Astrocyte (in vitro differentiated cells and primary cell): ENCODE measurements at places on chromosomes 4 and X. TPM values are rescaled to one million over a fixed set of nuclear protein-coding genes. Genes with fewer than 3 reads are reported as not detected.

DNA sequence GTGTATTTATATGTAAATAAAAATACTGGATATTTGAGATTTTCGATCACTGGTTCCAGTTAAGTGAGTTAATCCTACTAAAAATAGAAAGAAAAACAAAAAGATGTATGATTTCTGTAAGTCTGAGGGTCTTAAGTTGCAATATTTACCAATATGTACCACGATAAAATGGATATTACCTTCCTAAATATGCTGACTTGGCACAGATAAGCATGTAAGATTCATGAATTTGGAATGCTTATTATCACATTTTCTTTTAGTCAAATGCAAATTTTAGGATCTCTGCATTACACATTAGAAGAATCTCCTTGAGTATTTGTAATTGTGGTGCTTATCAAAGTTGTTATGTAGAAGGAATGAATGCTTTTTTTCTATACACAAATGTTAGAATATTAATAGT is 1018.3 kb upstream of the GRID2 start:
- H3K36me3 ChIP-seq, result no peaks in the 10 kb centered on the region
- no peaks in the 10 kb centered on the region for H3K27me3 ChIP-seq
- H3K27ac ChIP-seq, result no peak overlapping the region
- H3K4me1 ChIP-seq, result no peaks in the 10 kb centered on the region

Gene ADH7
- total RNA-seq, result not detected in 2 replicates

DNA sequence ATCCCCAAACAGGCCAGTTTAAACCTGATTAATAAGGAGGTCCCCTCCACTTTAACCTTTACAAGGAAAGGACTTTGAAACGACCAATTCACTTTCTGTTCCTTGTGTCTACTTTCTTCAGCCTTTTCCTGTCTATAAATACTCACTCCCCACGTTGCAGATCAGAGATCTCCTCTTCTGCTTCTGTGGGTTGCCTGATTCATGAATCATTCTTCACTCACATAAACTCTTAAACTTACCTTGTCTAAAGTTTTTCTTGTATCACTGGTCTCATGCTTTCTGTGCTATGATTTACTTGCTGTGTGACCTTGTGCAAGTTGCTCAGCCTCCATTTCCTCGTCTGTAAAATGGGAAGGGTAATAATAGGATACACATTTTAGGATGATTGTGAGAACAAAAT is 236.1 kb downstream of the QDPR start:
- no peaks in the 10 kb centered on the region for H3K36me3 ChIP-seq
- H3K27ac ChIP-seq, result no peak overlapping the region
- H3K4me1 ChIP-seq, result peaks cover 10% of the 10 kb centered on the region
- DNase-seq, result peak; percentile 50

Gene PCDH19
- 11.6 and 14.9 TPM in 2 replicates for total RNA-seq

- H3K27me3 ChIP-seq, result no peaks in the 10 kb centered on the region
- no peak for DNase-seq
- H3K4me3 ChIP-seq, result no peak overlapping the region
- no peak overlapping the region for H3K27ac ChIP-seq
- no peaks in the 10 kb centered on the region for H3K36me3 ChIP-seq
- no peaks in the 10 kb centered on the region for H3K4me1 ChIP-seq
Measured at GRCh38 chr4:164659765-164660164, 94.2 kb upstream of the SMIM31 start.

GRCh38 chr4:173835903-173836302 is 305.9 kb upstream of the HAND2 start:
- no peaks in the 10 kb centered on the region for H3K4me1 ChIP-seq
- H3K36me3 ChIP-seq, result no peaks in the 10 kb centered on the region
- no peak overlapping the region for H3K27ac ChIP-seq
- H3K4me3 ChIP-seq, result no peak overlapping the region
- DNase-seq, result peak; percentile 48
- no peaks in the 10 kb centered on the region for H3K27me3 ChIP-seq

GRCh38 chr4:172412851-172413580 is 599.8 kb downstream of the GALNTL6 start:
- H3K36me3 ChIP-seq, result no peaks in the 10 kb centered on the region
- no peaks in the 10 kb centered on the region for H3K4me1 ChIP-seq
- no peak overlapping the region for H3K27ac ChIP-seq
- H3K27me3 ChIP-seq, result no peaks in the 10 kb centered on the region
- H3K4me3 ChIP-seq, result no peak overlapping the region

DNA sequence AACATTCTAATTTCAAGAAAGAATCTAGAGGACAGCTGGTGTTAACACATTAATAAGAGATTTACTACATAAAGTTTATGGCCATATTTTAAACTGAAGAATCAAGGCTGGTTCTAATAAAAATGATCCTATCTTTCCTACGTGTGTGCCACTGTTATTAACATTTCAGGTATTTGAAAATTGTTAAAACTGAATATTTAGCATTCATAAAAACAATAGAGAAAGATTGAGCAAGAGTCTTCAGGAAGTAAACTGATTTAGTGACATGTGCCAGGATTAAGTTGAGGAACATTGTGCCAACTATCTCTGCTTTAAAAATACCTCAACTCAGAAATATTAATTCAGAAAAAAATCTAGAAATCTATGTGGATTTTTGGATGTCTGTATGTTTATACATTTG is 810.1 kb downstream of the FAT4 start:
- no peak overlapping the region for H3K4me3 ChIP-seq
- H3K27ac ChIP-seq, result no peak overlapping the region
- H3K4me1 ChIP-seq, result no peaks in the 10 kb centered on the region
- H3K36me3 ChIP-seq, result no peaks in the 10 kb centered on the region
- H3K27me3 ChIP-seq, result no peaks in the 10 kb centered on the region

Gene CRMP1
- total RNA-seq, result 59.6 and 67.4 TPM in 2 replicates

Gene CYP2U1
- total RNA-seq, result 6.3 and 7.6 TPM in 2 replicates

Gene MAGEA2
- 6.1 and 7.1 TPM in 2 replicates for total RNA-seq

Gene SPANXD
- total RNA-seq, result not detected in 2 replicates

Gene CSAG3
- 6.4 and 6.6 TPM in 2 replicates for total RNA-seq

DNA sequence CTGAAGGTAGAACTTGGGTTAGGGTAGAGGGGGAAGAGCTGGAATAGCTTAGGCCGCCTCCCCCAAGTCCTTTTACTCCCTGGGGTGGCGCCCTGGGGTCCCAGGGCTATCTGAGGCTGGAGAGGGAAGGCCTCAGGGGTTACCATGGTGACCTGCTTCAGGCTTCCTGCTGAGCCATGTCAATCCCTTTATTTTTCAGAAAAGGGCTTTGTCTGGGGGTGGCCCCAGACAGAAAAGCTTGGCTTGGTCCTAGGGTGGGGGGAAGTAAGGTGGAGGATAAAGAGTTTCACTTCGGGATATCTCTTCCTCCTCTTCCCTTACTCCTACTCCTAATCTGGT is 6.3 kb downstream of the EFNB1 start:
- H3K4me3 ChIP-seq, result no peak overlapping the region
- no peak overlapping the region for H3K27ac ChIP-seq
- no peaks in the 10 kb centered on the region for H3K27me3 ChIP-seq
- no peaks in the 10 kb centered on the region for H3K36me3 ChIP-seq
- DNase-seq, result no peak

Gene GLRA2
- total RNA-seq, result not detected in 2 replicates

Gene SERPINA7
- not detected in 2 replicates for total RNA-seq

Gene SYTL4
- total RNA-seq, result 3.3 and 4.1 TPM in 2 replicates

Gene PAGE1
- not detected in 2 replicates for total RNA-seq
